ENCODE measurements at places on chromosomes 2 and 18. TPM values are rescaled to one million over a fixed set of nuclear protein-coding genes. Genes with fewer than 3 reads are reported as not detected.

The PROKR1 gene
- total RNA-seq = not detected

The PARD3B gene
- total RNA-seq = 0.33 TPM

The RGPD6 gene
- 110 TPM for total RNA-seq

The POLR1A gene
- total RNA-seq = 25.9 TPM

The MPPE1 gene
- total RNA-seq = 88.0 TPM

The ATG16L1 gene
- total RNA-seq = 83.3 TPM

The SLC38A11 gene
- not detected for total RNA-seq

The SDC1 gene
- total RNA-seq = not detected

The EML4 gene
- total RNA-seq = 167 TPM

The ACADL gene
- not detected for total RNA-seq

The FOXI3 gene
- not detected for total RNA-seq

The C2orf66 gene
- not detected for total RNA-seq

The SLC11A1 gene
- 0.23 TPM for total RNA-seq

The CPLX4 gene
- total RNA-seq = not detected

The RAMP1 gene
- total RNA-seq = 14.5 TPM
